Activated CD4-positive, alpha-beta T cell treated with anti-CD3 and anti-CD28 coated beads, Interleukin-2, Interleukin-6, amounts not matched to agents 100 ng/mL and 50 ng/mL, durations not matched to agents 16 hours and 8 hours (primary cell): ENCODE measurements at places on chromosomes 5 and 9.

DNA sequence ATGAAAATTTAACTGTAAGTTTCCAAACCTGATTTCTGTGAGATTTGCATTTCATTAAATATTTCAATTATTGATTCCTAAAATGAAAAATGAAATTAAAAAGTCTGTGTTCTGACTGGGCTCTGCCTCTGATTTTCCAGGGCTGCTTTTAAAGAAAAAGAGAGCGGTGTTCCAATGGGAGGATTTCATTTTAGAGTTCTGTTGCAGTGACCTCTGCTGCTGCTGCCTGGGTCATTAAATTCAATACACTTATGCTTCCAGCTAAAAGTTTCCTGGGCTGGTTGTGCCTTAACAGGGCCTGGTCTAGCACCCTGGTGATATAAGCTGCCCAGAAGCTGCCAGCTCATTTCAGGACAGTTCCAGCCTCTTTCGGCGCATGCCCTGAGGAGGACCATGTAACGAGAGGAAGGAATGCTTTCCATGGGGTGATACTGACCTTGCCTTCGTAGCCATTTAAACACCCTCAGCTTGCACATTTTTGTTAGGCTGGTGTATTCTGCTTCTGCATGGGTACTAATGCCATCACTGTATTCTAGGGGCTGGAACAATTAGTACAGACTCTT lies 93.3 kb downstream of the TMEM174 start:
- no peak for DNase-seq

GRCh38 chr5:15831408-15831807 lies 331.4 kb downstream of the FBXL7 start:
- DNase-seq: no peak

DNA sequence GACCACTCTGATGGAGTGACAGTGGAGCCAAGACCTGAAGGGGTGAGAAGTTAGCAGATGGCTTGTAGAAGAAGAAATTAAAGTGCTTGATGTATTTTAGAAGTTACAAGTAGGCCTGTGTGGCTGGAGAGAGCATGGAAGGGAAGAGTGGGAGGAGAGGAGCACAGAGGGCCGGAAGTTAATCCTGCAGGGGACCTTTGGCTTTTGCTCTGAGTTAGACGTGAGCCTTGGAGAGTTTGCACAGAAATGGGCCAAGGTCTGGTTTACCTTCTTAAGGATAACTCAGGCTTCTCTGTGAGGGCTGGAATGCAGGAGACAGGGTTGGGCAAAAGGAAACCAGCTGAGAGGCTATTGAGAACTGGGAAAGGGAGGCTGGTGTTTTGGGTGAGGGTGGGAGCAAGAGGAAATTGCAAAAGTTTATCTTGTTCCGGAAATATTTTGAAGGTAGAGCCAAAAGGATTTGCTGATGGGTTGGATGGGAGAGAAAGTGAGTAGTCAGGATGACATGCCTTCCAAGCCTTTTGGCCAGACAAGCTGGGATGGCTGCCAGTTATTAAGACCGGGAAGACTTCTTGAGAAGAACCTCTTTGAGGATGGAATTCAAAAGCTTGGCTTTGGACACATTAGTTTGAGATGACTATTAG lies 17.5 kb upstream of the F2RL1 start:
- no peak for DNase-seq

DNA sequence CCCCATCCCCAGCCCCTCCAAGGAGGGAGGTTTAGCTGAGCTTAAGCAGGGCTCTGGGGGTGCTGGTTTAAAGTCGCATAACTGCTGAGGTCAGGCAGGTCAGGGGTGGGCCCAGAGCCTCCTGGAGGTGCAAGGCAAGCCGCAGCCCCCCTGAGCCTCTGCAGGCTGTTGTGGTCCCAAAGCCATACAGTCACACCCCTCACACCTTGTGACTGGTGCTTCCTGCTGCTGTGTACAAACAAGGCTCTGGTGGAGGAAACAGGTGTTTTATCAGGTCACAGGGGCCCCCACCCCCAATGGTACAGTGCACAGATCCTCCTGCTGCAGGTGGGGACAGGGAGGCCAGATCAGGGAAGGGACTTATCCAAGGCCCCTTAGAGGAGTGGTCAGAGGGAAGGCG lies 8.0 kb downstream of the TCF7 start:
- DNase-seq: no peak

DNA sequence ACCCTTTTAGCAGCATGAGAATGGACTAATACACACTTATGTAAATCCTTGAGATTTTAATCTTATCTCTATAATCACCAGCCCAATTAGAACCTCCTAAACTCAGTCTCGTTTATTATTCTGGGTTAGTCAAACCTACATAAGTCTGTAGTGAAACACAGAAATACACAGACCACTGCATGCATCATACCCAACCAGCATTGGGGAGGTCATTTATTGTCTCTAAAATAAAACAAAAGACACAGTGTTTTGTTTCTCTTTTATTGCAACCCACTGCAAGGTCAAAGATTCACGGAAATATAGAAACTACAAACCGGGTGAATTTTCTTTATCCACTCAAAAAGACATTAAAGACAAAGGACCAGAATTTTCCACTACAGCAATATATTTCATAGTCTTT lies 188.1 kb upstream of the EFNA5 start:
- no peak for DNase-seq

DNA sequence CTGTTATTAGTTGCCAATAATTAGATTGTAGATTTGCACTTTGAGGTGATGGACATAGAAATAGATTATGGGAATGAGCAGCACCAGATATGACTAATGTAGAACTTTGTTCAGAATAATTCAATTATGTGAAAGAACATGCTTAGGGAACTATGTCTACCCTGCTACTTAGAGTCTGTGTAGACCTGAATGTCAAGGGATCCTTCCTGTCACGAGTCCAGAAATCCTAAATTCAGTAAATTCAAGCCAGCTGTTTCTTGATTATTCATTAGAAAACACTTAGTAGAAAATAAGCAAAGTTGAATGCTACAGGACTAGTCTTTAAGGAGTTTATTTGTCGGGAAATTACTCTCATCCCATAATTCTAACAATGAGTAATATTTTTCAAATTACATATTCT lies 887.3 kb upstream of the SEMA6A start:
- DNase-seq: no peak

DNA sequence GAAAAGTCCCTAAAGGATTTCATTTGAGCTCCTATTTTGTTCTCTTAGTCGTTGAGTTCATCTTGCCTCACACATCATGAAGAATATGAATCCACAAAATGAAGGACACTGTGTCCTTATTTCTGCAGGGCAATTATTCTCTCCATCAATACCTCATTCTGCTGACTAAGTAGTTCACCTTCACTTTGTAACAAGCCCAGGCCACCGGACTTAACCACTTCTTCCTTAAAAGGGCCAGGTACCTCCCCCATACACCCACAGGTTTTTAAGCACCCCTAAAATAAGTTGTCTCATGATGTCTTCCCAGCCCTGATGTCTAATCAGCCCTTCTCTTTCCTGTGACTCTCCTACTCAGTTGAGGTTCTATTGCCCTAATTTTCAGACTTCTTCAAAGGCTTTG lies 67.1 kb upstream of the PLPP6 start:
- DNase-seq: no peak
